ENCODE measurements at places on chromosomes 13 and 19. TPM values are rescaled to one million over a fixed set of nuclear protein-coding genes. Genes with fewer than 3 reads are reported as not detected.

PRSS57 gene
- 0.24 TPM for polyA plus RNA-seq

DIRAS1 gene
- 1.8 TPM for polyA plus RNA-seq

RNF6 gene
- 35.7 TPM for polyA plus RNA-seq

KIR2DL1 gene
- not detected for polyA plus RNA-seq

CYP4F3 gene
- polyA plus RNA-seq: 0.28 TPM

ZNF729 gene
- not detected for polyA plus RNA-seq

KLK3 gene
- polyA plus RNA-seq: not detected

GYS1 gene
- polyA plus RNA-seq: 87.3 TPM

CGB2 gene
- polyA plus RNA-seq: not detected

CACNG7 gene
- polyA plus RNA-seq: 0.34 TPM

IRGQ gene
- 16.4 TPM for polyA plus RNA-seq

GRCh38 chr19:15418231-15418578 lies 583 bp downstream of the AKAP8L start:
- DNase-seq: no peak

- no peak for DNase-seq
These were observed 315.2 kb downstream of the ATP8A2 start for GRCh38 chr13:25686831-25687470.

DNA sequence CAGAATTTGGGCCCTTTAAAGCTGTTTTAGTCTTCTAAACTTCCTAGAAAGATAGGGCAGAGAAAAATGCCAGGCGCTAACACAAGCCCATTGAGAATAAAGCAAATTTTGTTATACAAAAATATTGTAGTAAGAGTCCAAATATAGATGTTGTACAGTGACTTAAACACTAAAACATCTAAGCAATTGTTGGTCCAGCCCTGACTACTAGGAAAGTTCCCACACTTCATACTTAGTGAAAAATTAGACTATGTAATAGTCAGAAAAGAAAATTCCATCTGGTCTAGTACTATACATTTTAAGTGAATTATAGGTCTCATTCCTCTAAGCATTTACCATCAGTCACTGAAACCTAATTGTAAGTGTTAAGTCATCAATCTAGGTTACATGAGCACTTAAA lies 1518.3 kb upstream of the SLC10A2 start:
- DNase-seq: no peak

DNA sequence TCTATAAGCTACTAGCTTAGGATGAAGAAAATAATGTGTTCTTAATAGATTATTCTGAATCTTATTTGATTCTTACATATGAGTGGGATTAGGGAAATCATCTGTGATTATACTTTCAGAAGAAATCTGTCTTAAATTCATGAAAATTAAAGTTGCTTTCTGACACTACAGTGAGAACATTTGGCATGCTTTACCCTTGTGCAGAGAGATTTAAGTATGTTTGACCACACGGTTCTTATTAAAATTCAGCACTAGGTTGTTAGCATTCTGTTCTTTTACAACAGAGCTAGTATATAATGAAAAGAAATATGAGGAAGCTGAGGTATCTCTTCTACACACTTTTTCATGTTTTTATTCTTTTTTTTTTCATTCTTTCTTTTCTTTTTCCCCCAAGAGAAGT lies 2723.9 kb downstream of the PCDH9 start:
- no peak for DNase-seq

- DNase-seq: no peak
These were observed 522.0 kb upstream of the ATXN8OS start for GRCh38 chr13:69585656-69586055.

- DNase-seq: no peak
These were observed 14.2 kb upstream of the BCL3 start for GRCh38 chr19:44734357-44734756.

DNA sequence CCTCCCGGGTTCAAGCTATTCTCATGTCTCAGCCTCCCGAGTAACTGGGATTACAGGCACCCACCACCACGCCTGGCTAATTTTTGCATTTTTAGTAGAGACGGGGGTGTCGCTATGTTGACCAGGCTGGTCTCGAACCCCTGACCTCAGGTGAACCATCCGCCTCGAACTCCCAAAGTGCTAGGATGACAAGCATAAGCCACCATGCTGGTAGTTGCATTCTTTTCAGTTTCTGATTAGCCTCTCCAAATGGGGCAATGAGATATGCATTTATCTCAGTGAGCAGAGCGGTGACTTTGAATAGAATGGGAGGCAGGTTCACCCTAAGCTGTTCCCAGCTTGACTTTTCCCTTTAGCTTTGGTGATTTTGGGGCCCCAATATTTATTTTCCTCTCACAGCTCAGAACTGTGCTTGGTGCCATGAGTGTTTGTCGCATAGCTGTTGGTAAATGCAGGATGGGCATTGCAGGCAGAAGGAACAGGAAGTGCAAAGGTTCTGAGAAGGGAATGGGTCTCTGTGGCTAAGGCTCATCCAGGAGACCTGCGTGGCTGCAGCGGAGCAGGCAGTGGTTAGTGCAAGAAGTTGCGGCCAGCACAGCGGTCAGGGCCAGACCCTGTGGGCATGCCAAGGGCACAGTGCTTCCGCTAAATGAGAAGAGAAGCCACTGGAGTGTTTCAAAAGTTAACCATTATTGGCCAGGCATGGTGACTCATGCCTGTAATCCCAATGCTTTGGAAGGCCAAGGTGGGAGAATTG lies 20.7 kb downstream of the LYPD3 start:
- DNase-seq: no peak

DNA sequence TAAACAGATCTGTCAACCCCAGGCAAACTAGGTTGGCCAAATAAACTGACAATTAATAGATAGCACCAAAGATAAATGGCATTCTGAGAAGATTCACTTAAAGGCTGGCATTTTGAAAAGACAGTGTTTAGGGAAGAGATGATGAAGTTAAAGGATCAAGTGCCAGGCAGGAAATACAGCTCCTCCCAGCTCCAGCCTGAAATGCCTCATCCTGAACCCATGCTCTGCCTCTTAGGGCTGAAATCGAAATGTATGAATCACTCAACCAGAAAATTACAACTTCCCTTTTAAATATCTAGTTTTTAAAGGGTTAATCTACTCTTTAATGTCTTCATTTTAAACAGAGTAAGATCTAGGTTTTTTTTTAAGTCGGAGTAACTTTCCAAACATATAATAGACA lies 171.2 kb upstream of the UBL3 start:
- no peak for DNase-seq

GRCh38 chr13:79973533-79973963 lies 367.4 kb downstream of the SPRY2 start:
- DNase-seq: no peak

GRCh38 chr19:29381353-29382203 lies 144.2 kb upstream of the VSTM2B start:
- no peak for DNase-seq

GRCh38 chr19:4829001-4829712 lies 2.4 kb downstream of the TICAM1 start:
- DNase-seq: no peak

DNA sequence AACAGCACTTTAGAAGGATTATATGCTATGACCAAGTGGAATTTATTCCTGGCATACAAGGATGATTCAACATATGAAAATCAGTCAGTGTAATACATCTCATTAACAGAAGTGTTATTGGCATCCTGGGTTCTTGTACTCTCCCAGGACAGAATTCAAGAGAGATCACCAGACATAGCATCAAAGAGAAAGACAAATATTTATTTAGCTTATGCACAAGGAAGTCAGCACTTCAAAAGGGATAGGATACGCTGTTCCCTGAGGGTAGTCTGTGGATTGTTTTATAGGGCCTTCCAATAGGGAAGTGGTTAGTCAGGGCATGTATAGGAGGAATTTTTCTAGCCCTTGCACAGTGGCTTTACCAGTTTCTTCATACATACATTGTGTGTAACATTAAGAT lies 1238.0 kb downstream of the PCDH17 start:
- no peak for DNase-seq

GRCh38 chr19:53172889-53173288 lies 14.0 kb upstream of the ZNF347 start:
- no peak for DNase-seq

DNA sequence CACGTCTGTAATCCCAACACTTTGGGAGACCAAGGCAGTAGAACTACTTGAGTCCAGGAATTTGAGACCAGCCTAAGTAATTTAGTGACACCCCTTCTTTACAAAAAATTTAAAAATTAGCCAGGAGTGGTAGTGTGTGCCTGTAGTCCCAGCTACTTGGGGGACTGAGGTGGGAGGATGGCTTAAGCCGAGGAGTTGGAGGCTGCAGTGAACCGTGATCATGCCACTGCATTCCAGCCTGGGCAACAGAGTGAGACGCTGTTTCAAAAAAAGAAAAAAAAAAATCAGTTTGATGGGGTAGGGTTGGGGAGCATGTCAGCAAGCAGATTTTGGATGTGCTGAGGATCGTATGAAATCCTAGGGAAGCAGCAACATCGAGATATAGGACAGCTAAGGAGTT lies 4.2 kb downstream of the CEACAM19 start:
- no peak for DNase-seq

DNA sequence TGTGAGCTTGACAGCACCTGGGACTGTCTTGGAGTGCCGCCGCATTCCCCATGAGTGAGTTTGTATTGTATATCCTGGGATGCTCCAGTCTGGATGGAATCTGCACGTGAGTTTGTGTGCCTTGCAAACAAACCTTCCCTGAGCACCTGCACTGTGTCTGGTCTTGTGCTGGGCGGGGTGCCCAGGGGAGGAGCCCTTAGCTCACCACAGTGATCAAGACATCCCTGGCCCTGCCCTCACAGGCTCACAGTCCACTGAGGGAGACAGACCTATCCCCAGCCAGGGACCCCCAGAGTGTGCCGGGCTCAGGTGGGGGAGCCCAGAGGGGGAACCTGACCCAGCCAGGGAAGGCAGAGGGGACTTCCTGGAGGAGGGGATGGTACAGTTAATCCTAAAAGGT lies 1.7 kb upstream of the BCAM start:
- no peak for DNase-seq

DNA sequence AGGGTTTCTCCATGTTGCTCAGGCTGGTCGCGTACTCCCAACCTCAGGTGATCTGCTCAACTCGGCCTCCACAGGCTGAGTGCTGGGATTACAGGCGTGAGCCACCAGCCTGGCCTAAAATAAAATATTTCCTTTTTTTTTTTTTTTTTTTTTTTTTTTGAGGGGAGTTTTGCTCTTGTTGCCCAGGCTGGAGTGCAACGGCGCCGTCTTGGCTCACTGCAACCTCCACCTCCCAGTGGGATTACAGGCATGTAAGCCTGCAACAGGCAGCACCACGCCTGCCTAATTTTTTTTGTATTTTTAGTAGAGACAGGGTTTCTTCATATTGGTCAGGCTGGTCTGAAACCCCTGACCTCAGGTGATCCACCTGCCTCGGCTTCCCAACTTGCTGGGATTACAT lies 4.9 kb downstream of the ZNF506 start:
- DNase-seq: no peak

DNA sequence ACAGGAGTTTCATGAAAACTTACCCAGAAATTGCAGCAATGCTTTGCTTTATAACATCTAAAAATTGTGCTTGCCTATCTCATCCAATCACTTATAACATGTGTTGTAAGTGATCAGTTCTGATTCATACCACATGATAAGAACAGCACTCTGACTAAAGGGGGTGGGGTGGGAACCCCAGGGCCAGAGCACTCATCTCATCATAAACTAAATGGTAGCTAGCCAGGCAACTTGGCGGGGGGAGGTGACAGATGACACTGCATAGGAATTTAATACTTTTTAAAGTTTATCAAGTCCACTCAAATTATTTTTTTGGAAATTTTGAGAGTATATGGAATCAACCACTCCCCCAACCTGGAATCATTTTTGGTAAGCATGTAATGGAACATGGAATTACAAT lies 42.1 kb downstream of the FOXO1 start:
- DNase-seq: peak; percentile 25

DNA sequence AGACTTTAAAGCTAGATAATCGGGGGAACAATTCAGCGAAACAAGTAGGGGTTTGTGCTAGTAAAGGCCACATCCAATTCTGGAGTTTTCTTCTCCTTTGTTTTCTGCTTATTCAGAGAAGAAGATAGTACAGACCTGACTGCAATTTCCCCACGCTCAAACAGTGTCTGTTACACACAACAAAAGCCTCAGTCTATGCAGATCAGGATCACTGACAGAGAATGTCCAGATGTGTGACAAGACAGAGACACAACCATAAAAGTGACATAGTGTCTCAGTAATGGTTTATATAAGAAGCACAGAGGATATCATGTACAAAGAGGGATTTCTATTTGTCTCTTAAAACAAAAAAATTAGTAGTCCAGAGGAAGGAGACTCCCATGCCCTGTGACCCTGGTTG lies 70.7 kb upstream of the GTF3A start:
- no peak for DNase-seq

GRCh38 chr13:28532388-28533124 lies 37.6 kb upstream of the FLT1 start:
- peak; percentile 14 for DNase-seq

DNA sequence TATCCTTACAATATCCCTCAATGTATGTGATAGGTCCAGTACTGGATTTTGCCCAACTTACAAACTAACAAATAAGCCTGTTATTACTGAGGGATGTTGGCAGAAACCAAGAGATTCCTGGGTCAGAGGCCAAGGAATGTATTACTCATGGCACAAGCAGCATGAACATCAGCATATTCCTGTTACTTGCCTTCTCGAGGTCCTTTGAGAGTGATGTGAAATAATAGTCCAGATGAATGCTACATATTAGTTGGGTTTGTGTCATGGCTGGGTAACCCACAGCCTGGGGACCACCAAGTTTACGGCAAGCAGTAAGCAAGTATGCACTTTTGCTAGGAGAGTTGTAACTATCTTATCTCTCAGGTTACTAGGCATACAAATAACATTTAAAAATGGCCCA lies 384.5 kb upstream of the GPC6 start:
- peak; percentile 30 for DNase-seq

DNA sequence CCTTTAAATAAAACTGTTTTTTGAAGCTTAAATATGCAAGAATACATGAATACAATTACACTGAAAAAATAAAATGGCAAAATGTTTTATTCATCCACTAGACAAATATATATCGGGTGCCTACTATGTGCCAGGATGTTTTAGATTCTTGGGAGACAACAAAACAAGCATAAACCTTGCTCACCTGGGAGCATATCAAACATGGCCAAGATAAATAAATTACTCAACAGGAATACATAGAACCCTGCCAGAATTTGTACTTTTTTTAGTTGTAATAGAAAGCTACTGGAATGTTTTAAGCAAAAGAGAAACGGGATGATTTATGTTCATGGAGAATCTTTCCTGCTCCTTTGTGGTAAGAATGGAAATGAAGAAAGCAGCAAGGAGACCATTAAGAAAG lies 2358.5 kb upstream of the PCDH20 start:
- no peak for DNase-seq

GRCh38 chr13:92734545-92734944 lies 492.1 kb upstream of the GPC6 start:
- DNase-seq: no peak
